ENCODE measurements at places on chromosomes 1 and 21.

- DNase-seq: no peak
These were observed 27.2 kb upstream of the TTC34 start for GRCh38 chr1:2828586-2829250.

- no peak for DNase-seq
These were observed 443.8 kb downstream of the PRDM2 start for GRCh38 chr1:14143777-14144176.

GRCh38 chr1:68777851-68778250, 281.0 kb upstream of the DEPDC1 start:
- no peak for DNase-seq

DNA sequence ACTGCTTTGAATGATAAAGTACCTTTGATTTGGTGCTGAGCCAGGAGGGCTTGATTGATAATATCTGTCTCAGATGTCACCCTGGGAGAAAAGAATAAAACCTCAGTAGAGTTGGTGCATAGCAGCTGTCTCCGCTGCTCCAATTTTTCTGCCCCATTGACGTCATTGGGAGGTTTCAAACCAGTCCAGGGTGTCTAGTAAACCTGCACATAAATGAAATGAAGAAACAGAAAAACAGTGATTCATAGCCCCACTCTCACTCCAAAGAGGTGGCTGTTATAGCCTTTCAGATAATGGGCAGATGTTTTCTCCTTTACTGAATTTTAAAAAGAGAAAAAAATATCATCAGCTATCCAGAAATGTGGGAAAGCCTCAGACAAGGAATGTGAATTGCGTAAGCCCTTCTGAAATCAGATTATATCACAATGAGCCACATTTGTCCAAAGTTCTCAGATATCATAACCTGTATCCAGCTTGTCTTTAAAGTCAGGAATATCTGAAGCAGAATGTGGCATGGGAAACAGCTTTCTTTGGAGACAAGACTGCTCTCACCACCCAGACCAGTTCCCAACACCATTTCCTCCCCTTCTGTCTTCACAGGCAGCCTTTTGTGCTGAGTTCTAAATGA, 351.3 kb upstream of the SGIP1 start:
- no peak for DNase-seq

- DNase-seq: no peak
These were observed 112.1 kb downstream of the ST6GALNAC3 start for GRCh38 chr1:76186554-76187170.

GRCh38 chr1:197415221-197415620, 147.2 kb downstream of the CRB1 start:
- DNase-seq: no peak

- DNase-seq: no peak
These were observed 81.8 kb downstream of the NOTCH2 start for GRCh38 chr1:119987686-119988085.

GRCh38 chr21:32994305-32994704, 31.4 kb upstream of the OLIG2 start:
- DNase-seq: no peak

DNA sequence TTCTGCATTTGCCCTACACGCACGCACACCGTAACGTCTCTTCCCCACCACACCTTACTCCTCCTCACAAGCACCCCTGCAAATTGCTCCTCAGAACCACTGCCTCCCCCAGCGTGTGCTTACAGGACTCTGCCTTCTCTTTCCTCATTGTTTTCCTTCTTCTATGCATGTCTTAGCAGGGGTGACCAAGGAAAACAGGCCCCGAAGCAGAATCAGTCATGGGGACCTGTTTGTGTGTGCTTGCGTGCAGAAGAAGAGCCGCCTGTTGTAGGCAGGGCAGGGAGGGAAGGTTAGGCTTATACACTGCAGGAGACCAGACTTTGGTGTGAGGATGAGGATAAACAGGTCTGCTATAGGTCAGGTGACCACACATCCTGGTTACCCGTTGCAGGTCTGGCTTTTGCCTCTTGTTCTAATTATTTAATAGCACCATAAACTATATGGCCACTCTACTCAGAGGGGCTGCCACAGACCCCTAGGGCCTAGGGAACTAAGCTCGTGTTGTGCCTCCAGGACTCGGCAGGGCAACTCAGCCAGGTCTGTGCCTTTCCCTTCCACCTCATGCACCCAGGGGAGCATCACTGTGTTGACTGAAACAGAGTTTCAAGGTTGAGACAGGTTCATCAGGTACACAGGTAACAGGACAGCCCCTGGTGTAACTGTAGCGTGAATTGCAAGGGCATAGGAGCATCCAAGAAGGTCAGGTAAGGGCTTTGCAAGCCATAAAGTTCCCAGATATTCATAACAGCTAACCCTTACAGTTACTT, 60.8 kb upstream of the EPS8L3 start:
- DNase-seq: no peak
